Thymus (tissue), 14 donors: ENCODE measurements at places on chromosomes 4 and X. TPM values are rescaled to one million over a fixed set of nuclear protein-coding genes. Genes with fewer than 3 reads are reported as not detected.

The NOA1 gene
- 10.7 TPM for polyA plus RNA-seq

DNA sequence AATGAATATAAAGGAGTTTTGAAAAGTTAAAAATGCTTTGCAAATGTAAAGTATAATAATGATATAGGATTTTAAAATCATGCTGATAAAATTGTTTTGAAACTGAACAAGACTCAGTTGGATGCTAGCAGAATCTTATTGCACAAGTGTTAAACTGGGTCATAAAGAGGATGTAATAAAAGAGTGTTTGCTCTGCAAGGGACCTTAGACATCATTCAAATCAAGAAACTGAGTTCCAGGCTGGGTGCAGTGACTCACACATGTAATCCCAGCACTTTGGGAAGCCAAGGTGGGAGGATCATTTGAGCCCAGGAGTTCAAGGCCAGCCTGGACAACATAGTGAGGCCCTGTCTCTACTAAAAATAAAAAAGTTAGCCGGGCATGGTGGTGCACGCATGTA, 27.5 kb upstream of the DUSP21 start:
- no peaks in the 10 kb centered on the region for H3K27me3 ChIP-seq
- no peaks in the 10 kb centered on the region for H3K4me1 ChIP-seq
- H3K27ac ChIP-seq = no peak overlapping the region
- no peak for DNase-seq

DNA sequence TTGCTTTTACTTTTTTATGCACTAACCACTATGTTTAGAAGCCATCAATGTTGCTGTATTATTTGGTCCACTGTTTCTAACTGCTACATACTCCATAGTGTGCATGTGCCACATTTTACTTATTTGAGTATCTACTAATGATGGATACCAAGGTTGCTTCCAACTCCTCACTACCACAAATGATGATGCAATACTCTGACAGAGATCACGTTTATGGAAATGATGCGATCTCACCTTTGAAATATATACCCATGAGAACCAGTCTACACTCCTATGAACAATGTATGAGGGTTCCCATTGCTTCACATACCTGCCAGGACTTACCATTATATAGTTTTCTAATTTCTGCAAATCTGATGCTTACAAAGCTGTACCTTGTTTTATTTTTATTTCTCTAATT, 44.2 kb downstream of the HUWE1 start:
- H3K4me1 ChIP-seq = no peaks in the 10 kb centered on the region
- H3K36me3 ChIP-seq = peaks cover 40% of the 10 kb centered on the region
- no peak overlapping the region for H3K4me3 ChIP-seq
- no peak for DNase-seq

- peaks cover 15% of the 10 kb centered on the region for H3K36me3 ChIP-seq
- DNase-seq = no peak
- H3K27me3 ChIP-seq = no peaks in the 10 kb centered on the region
- H3K27ac ChIP-seq = no peak overlapping the region
Observed at GRCh38 chr4:128983771-128984485, 109.4 kb downstream of the SCLT1 start.

- H3K27me3 ChIP-seq = no peaks in the 10 kb centered on the region
- H3K27ac ChIP-seq = no peak overlapping the region
- H3K4me1 ChIP-seq = peaks cover 19% of the 10 kb centered on the region
- H3K36me3 ChIP-seq = no peaks in the 10 kb centered on the region
- no peak overlapping the region for H3K4me3 ChIP-seq
Observed at GRCh38 chr4:17335371-17335770, 176.5 kb downstream of the QDPR start.

The CSAG1 gene
- 0.30 TPM for polyA plus RNA-seq

DNA sequence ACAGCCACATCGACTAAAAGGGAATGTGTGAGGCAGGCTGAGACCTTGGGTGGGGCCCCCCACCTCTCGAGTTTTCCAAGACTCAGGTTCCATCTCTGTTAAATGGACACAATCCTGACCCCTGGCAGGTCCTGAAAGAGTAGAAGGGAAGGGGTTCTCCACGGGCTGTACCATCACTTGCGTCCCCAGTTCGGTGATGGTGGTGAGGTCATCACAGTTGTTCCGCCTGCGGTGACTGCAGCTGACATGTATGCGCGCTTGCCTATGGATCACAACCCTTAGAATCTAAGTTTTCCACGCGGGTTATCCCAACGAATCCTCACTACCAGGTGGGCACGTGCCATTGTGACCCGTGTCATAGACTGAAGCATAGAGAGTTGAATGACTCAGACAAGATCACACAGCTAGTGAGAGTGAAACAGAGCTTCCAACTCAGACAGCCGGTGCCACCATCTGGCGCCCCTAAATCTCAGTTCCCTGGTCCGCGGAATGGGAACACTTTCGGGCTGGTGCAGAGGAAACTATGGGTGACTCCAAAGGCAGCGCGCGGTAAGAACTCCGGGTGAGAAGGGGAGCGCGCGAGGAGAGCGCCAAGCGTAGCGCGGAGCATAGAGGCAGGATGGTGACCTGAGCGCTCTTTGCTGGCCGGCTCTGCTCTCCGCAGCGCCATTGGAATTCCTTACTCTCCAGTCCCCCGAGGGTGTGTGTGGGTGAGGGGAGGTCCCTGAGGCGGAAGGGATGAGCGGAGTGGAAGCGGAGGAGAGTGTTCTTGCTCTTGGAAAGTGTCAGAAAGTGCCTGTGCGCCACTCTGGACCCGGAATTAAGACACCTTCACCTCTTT, 10.5 kb downstream of the MSX1 start:
- H3K4me3 ChIP-seq = no peak overlapping the region
- H3K4me1 ChIP-seq = no peaks in the 10 kb centered on the region
- no peaks in the 10 kb centered on the region for H3K36me3 ChIP-seq
- H3K27me3 ChIP-seq = peaks cover 93% of the 10 kb centered on the region

DNA sequence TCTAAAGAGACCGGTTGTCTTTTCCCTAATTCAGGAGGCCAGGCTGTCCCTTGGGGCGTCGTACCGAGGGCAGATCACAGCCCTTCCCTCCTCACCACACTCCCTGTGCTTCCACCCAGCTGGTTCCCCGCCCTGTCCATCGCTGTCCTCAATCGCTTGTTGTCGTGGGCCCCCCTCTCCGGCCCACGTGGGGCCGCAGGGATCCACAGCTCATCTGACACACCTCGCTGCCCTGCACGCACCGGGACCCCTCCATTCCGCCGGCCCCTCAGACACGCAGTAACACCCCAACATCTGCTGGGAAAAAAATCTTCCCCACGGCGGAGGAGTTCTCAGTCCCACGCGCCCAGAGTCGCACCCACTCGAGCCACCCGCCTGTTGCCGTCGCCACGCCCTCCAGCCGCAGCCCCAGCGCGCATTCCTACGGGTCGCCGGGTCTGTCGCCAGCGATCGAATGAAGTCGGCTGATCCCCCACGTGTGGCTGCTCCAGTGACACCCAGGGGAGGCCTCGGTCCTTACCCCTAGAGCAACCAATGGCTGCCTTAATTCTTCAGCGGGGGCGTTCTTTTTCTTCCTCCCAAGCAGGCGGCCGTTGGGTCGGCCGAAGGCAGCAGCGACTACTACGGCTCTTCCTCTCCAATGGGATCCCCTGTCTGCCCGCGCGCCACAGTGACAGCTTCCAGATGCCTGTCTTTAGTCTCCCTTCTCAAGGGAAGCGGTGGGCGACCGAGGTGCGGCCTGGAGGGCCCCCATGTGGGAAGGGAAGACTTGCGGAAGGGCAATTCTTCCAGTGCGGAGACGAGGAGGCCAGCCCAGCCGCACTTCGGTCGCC, 893 bp upstream of the SEPTIN11 start:
- peak overlapping the region; percentile 55 for H3K27ac ChIP-seq
- peak overlapping the region; percentile 60 for H3K4me3 ChIP-seq
- H3K36me3 ChIP-seq = no peaks in the 10 kb centered on the region
- DNase-seq = peak; percentile 34
- peaks cover 3% of the 10 kb centered on the region for H3K27me3 ChIP-seq
- peaks cover 24% of the 10 kb centered on the region for H3K4me1 ChIP-seq

GRCh38 chrX:95733426-95733825, 951.2 kb upstream of the DIAPH2 start:
- DNase-seq = no peak
- no peak overlapping the region for H3K4me3 ChIP-seq
- H3K36me3 ChIP-seq = no peaks in the 10 kb centered on the region
- no peak overlapping the region for H3K27ac ChIP-seq
- no peaks in the 10 kb centered on the region for H3K4me1 ChIP-seq
- no peaks in the 10 kb centered on the region for H3K27me3 ChIP-seq

DNA sequence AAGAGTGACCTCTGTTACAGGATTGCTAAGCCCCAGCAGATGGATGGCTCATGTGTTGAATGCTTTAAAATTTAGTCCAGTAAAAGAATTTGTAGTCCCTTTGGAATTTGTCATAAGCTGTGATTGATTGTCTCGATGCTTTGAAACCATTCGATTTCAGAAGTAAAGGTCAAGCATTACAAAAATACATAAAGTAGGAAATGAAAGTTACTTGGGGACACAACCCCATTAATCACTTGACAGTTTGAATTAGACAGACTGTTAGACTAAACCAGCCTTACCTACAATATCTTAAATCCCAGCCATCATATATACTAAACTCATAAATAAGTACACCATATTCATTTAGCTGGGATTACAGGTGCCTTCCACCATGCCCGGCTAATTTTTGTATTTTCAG, 6.6 kb downstream of the REST start:
- H3K36me3 ChIP-seq = peaks cover 15% of the 10 kb centered on the region
- no peak overlapping the region for H3K27ac ChIP-seq
- DNase-seq = no peak
